ENCODE measurements at places on chromosomes 5 and 9. TPM values are rescaled to one million over a fixed set of nuclear protein-coding genes. Genes with fewer than 3 reads are reported as not detected.
A peak's percentile ranks its signal among the peaks of the same experiment; 100 is the strongest.

The HNRNPK gene
- 207 TPM for total RNA-seq

GRCh38 chr5:10591159-10591558 is 27.3 kb downstream of the ANKRD33B start:
- no peak for DNase-seq

GRCh38 chr5:127684726-127685467 is 18.3 kb upstream of the CCDC192 start:
- DNase-seq: no peak

GRCh38 chr9:136689108-136689460 is 1.8 kb upstream of the AGPAT2 start:
- no peak for DNase-seq

DNA sequence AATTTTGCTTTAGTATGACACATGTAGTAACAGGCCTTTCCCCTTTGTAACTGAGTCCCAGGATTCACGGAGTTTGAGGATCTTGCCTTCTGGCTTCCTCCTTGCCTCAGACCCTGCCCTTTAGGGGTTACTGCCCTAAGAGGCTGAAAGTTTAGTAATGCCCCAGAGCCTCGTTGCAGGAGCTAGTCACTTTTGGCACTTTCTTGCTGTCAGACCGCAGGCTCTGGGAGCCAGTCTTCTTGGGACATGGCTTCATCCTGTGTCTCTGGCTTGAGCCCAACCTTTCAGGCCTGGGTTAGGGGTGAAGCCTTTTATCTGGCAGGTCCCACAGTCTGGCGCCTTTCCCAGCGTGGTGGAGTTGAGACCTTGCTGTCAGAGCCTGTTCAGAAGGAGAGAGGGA is 185.6 kb upstream of the DMRT1 start:
- DNase-seq: peak; percentile 48
